ENCODE measurements at places on chromosomes 11 and 22. TPM values are rescaled to one million over a fixed set of nuclear protein-coding genes. Genes with fewer than 3 reads are reported as not detected.
A peak's percentile ranks its signal among the peaks of the same experiment; 100 is the strongest.

Gene EFEMP2
- total RNA-seq, result 73.9 TPM

DNA sequence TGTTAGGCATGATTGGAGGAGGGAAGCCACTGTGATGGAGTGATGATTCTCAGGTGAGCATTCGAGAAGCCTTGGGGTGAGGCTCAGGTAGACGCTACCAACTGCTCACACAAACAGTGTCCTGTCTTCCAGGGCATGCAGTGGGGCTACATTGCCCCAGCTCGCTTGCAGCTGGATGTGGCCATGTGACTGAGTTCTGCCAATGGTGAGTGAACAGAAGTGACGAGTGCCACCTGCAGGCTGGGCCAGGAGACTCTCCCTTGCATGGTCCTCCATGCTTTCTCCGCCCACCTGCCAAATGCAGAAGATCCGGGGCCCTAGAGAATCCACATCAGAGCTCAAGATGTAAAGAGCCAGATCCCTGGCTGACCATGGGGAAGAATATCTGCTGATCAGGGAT lies 195.9 kb downstream of the BCR start:
- H3K27ac ChIP-seq, result no peak overlapping the region
- H3K27me3 ChIP-seq, result peaks cover 2% of the 10 kb centered on the region
- no peaks in the 10 kb centered on the region for H3K4me1 ChIP-seq
- H3K36me3 ChIP-seq, result no peaks in the 10 kb centered on the region
- no peak for DNase-seq
- no peak overlapping the region for H3K4me3 ChIP-seq

Gene BRSK2
- 0.44 TPM for total RNA-seq

DNA sequence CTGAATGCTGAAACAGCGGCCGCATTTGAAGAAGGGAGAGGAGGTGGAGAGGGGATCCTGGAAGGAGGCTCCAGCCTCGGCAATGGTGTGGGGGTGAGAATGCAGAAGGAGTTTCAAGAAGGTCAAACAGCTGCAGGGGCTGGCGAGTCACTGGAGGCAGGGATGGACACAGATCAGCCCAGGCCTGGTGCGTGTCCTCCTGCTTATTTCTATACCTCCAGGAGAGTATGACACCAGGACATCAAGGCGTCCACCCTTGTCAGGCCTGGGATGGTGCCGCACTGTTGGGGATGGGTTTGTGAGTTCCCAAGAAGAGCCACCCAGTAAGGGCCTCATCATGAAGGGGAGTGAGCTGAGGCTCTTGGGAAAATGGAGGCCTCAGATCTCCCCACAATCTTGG lies 23.1 kb downstream of the IGLL1 start:
- no peak overlapping the region for H3K4me3 ChIP-seq
- H3K4me1 ChIP-seq, result no peaks in the 10 kb centered on the region
- H3K36me3 ChIP-seq, result no peaks in the 10 kb centered on the region
- H3K27me3 ChIP-seq, result peaks cover 5% of the 10 kb centered on the region

GRCh38 chr22:19174106-19175025 lies 4.2 kb downstream of the SLC25A1 start:
- no peak overlapping the region for H3K27ac ChIP-seq
- H3K4me1 ChIP-seq, result peaks cover 65% of the 10 kb centered on the region
- H3K4me3 ChIP-seq, result no peak overlapping the region

DNA sequence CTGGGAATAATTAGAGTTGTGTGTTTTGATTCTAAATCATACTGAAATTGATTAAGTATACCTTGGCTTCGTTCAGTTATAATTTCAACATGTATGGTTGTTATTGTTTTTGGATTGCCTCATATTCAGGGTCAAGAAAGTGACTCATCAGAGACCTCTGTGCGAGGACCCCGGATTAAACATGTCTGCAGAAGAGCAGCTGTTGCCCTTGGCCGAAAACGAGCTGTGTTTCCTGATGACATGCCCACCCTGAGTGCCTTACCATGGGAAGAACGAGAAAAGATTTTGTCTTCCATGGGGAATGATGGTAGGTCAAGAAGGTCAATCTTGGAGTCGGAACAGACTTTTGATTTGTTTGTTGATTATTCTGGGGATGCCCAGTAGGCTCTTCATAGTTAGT lies 40.4 kb downstream of the KMT2A start:
- no peak overlapping the region for H3K27ac ChIP-seq
- H3K4me3 ChIP-seq, result no peak overlapping the region
- peak; percentile 2 for DNase-seq
- H3K36me3 ChIP-seq, result peaks cover 51% of the 10 kb centered on the region
- no peaks in the 10 kb centered on the region for H3K4me1 ChIP-seq

Gene KCTD14
- 0.89 TPM for total RNA-seq

Gene BATF2
- total RNA-seq, result 0.62 TPM

GRCh38 chr11:80559942-80560341 lies 1119.1 kb upstream of the TENM4 start:
- no peak for DNase-seq
- H3K27ac ChIP-seq, result no peak overlapping the region
- H3K36me3 ChIP-seq, result no peaks in the 10 kb centered on the region
- H3K4me1 ChIP-seq, result no peaks in the 10 kb centered on the region
- no peaks in the 10 kb centered on the region for H3K27me3 ChIP-seq

- no peaks in the 10 kb centered on the region for H3K36me3 ChIP-seq
- H3K4me1 ChIP-seq, result no peaks in the 10 kb centered on the region
- no peak overlapping the region for H3K27ac ChIP-seq
- H3K4me3 ChIP-seq, result no peak overlapping the region
Observed at GRCh38 chr11:13644997-13645687, 23.3 kb upstream of the FAR1 start.

DNA sequence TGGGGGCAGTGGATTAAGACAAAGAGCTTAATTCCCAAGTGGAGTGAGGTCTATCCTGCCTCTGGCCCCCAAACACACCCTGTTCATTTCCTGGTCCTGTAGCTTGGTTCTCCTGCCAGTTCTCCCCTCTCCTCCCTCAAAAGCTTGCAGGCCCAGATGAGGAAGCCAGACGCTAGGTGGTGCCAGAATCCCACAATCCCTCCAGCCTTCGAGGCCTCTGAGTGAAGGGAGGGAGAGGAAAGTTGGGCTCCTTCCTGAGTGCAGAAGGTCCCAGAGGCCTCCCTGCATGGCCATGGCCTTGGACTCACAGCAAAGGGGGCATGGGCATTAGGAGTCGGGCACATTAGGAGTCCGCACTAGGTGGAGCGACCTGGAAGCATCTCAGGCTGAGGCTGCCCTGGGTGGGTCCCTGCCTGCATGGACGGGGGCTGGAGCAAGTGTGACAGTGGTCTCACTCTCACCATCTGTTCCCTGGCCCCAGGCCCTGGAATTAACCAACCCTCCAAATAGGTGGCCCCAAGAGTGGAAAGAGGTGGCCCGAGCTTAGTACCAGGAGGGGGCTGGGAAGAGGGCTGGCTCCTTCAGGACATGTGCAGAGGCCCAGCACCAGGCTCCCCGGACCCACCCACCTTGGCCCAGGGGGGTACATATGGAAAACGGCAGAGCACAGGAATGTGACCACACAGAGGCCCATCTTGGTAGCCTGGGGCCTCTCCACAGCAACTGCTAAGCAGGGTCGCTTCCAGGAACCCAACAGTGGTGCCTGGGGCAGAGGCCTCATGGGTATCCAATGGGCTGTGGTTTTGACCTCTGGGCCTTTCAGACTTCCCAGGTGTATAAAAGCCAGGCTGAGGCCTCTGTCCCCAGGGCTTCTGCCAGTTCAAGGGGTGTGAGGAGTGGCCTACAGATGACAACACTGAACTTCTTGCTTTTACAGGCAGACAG lies 5.2 kb downstream of the FXYD2 start:
- no peaks in the 10 kb centered on the region for H3K36me3 ChIP-seq
- no peak overlapping the region for H3K27ac ChIP-seq
- peak; percentile 94 for DNase-seq
- peaks cover under 1% of the 10 kb centered on the region for H3K27me3 ChIP-seq
- H3K4me3 ChIP-seq, result no peak overlapping the region
- peaks cover 65% of the 10 kb centered on the region for H3K4me1 ChIP-seq

DNA sequence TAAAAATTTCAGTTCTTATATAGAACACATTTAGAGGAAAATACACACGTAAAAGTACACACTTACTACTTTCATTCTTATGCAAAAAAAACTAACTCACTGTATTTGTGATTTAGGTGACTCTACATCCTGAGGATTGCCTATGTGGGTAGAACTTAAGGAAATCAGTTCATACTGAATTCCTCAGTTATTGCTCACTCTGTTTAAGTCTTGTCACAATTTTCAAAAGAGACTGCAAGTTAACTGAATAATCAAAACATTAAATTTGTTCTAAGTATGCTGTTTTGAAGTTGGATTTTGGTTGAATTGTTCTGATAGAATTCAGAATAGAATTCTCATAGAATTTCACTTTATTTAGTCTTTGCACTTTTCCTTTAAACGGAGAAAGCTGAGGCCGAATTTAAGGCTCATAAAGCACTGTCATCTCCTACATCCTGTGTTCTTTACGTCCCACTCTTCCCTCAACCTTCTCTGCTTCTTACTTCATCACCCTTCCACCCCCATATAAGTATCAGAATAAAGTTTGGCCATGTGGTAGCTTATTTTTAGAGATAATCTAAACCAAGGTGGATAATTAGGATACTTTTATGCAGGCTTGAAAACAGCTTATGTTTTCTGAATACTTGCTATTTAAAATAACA lies 59.8 kb downstream of the APOL5 start:
- H3K4me1 ChIP-seq, result peaks cover under 1% of the 10 kb centered on the region
- no peaks in the 10 kb centered on the region for H3K27me3 ChIP-seq
- H3K4me3 ChIP-seq, result no peak overlapping the region
- DNase-seq, result no peak

Gene MS4A18
- not detected for total RNA-seq

DNA sequence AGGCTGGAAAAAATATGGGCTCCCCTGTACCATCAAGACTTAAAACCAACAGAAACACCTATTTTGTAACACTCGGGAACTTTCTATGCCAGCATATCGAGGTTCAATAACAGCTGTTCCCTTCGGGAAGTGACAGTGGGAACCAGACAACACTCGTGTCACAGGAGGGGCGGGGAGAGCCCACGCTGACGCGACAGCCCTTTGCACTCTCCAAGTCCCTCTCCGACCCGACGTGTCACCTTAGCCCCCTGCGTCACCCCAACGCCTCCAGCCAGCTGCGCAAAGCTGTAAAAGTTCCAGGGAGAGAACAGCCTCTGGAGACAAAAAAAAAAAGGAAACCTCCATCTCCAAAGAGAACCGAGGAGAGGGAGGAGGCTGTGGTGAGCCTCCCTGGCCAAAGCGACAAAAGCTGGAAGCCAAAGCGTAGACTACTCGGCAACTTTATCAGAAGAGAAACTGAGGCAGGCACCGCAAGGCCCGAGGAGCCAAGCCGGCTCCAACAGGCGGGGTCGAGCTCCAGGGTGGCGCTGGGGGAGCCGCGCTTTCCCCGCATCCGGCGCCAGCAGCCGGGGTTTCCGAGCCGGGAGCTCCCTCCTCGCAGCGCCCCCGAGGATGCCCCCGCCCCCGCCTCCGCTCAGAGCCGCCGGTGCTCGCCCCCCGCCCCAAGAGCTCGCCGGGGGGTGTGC lies 751 bp downstream of the ARFGAP3 start:
- H3K4me3 ChIP-seq, result peak overlapping the region; percentile 94
- peak; percentile 74 for DNase-seq
- no peaks in the 10 kb centered on the region for H3K27me3 ChIP-seq
- peaks cover 24% of the 10 kb centered on the region for H3K4me1 ChIP-seq
- H3K36me3 ChIP-seq, result peaks cover 8% of the 10 kb centered on the region

GRCh38 chr11:129141748-129142523 lies 50.2 kb downstream of the ARHGAP32 start:
- peak; percentile 22 for DNase-seq
- no peaks in the 10 kb centered on the region for H3K4me1 ChIP-seq
- no peak overlapping the region for H3K27ac ChIP-seq
- H3K4me3 ChIP-seq, result no peak overlapping the region
- H3K27me3 ChIP-seq, result no peaks in the 10 kb centered on the region
- H3K36me3 ChIP-seq, result no peaks in the 10 kb centered on the region

Gene GPHA2
- total RNA-seq, result not detected

GRCh38 chr11:70159627-70160570 lies 43.2 kb upstream of the FADD start:
- H3K36me3 ChIP-seq, result no peaks in the 10 kb centered on the region
- no peak overlapping the region for H3K4me3 ChIP-seq
- DNase-seq, result peak; percentile 22
- no peak overlapping the region for H3K27ac ChIP-seq
- H3K27me3 ChIP-seq, result peaks cover 2% of the 10 kb centered on the region
- peaks cover 28% of the 10 kb centered on the region for H3K4me1 ChIP-seq

Gene PICK1
- 11.9 TPM for total RNA-seq

Gene PRODH
- 7.1 TPM for total RNA-seq
